ENCODE measurements at places on chromosomes 2 and 18.

GRCh38 chr18:44732599-44732998 lies 51.9 kb downstream of the SETBP1 start:
- DNase-seq: no peak

DNA sequence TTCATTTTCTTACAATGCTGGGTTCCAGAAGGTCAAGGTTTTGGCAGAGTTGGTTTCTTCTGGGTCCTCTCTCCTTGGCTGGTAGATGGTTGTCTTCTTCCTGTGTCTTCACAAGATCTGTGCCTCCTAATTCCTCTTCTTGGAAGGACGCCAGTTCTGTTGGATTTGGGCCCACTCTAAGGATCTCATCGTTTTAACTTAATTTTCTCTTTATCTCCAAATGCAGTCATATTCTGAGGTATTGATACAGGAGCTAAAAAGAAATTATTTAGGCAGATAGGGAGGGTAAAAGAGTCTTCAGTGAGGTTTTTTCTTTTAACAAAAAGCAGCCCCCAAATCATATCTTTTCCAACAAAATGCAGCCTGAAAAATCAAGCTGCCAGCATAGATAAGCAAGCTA lies 998.4 kb downstream of the SOCS6 start:
- no peak for DNase-seq

GRCh38 chr2:69559442-69560146 lies 83.9 kb downstream of the AAK1 start:
- DNase-seq: peak; percentile 41

DNA sequence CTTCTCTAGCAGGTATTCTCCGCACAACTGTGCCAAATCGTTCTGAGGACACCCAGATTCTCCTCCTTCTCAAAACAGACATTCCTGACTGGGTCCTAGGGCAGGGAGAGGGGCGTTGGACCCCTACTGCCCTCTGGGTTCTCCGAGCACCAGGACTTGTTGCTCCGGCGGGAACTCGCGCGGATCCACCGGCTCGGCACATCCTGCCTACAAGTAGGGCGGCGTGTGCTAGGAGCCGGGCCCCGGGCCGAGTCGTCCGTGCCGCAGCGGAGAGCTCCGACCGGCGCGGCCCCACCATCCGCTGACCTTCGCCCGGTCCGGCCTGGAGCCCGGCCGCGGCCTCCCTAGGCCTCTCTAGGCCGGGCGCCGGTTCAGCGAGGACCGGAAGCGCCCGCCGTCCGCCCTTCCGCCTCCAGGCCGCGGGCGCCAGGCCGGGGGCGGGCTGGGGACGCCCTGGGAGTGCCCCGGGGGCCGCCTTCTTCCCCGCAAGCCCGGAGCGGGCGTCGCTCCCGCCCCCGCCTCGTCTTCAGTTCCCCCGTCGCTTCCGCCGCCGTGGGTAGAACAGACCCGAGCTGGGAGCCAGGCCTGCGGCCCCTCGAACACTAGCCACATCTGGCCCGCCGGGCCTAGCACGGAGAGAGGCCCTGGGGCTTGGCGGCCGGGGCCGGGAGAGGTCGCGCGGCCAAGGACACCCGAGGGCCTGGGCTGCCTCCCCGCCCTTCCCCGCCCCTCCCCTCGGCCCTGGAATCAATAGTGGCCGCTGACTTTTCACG lies 7.6 kb upstream of the ONECUT2 start:
- DNase-seq: no peak

DNA sequence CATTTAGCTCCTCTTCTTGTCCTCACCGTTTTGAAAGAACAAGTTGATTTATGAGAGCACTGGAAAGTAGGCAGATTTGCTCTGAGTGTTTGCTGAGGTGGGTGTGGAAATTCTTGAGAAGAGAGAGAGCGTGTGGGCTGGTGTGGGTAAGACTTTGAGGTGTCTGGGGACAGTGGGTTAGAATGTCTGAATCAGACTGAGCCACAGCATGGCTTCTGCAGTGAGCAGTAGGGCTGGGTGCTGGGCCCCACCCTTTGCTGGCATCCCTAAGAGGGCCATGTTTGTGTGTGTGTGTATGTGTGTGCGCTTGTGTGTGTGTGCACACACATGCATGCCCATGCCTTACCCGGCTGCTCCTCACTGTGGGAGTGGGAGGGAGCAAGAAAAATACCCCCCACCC lies 63.7 kb downstream of the COPS8 start:
- DNase-seq: no peak

GRCh38 chr2:81077396-81077795 lies 772.8 kb upstream of the LRRTM1 start:
- no peak for DNase-seq

DNA sequence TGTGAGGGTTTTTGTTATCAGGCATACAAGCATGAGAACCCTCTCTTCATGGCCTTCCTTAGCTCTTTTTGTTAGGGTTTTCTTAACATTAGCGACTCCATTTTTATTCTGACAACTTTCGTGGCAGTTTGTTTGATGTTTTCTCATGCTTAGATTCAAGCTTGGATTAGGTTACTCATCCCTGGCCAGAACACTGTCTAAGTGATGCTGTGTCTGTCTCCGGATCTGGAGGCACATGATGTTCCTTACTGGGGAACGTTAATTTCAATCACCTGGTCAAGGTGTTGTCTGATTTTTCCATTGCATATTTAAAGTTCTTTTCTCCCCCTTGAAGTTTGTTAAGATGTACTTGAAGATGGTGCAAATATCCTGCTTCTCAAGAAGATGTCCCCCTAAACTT lies 40.7 kb downstream of the DYSF start:
- DNase-seq: no peak

DNA sequence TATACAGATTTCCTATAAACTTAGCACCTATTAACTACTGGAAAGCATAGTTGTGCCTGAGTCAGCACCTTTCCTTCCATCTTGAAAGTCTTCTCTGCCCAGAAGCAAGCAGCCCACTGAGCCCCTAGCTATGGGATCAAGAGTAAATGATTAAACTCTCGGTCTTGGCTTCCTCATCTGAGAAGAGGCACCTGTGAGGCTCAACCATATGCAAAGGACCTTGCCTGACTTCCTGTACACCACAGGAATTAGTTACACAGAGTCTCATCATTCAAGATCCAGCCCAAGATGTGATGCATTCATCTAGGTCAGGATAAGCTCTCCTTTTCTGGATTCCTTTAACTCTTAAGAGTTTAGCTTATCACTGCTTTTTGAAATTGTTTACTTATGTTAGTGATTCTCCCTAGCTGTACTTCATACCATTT lies 96.0 kb downstream of the CDH2 start:
- no peak for DNase-seq

DNA sequence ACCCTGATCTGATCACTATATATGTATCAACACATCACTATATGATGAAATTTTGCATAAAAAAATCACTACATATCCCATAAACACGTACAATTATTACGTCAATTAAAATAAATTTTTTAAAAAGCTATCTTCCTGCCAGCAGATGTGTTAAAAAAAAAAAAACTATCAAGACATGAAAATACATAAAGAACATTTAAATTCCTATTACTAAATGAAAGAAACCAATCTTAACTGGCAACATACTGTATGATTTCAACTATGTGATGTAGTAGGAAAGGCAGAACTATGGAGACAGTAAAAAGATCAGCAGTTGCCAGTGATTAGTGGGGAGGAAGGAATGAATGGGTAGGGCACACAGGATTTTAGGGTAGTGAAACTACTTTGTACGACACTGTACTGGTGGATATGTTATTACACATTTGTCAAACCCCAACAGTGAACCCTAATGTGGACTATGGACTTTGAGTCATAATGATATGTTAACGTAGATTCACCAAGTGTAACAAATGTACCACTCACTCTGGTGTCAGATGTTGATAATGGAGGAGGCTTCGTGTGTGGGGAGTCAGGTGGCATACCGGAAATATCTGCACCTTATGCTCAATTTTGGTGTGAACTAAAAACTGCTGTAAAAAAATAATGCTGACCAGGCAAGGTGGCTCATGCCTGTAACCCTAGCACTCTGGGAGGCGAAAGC lies 27.4 kb downstream of the USP34 start:
- DNase-seq: no peak

- no peak for DNase-seq
These were observed 202.3 kb upstream of the KLHL14 start for GRCh38 chr18:32975163-32975436.

DNA sequence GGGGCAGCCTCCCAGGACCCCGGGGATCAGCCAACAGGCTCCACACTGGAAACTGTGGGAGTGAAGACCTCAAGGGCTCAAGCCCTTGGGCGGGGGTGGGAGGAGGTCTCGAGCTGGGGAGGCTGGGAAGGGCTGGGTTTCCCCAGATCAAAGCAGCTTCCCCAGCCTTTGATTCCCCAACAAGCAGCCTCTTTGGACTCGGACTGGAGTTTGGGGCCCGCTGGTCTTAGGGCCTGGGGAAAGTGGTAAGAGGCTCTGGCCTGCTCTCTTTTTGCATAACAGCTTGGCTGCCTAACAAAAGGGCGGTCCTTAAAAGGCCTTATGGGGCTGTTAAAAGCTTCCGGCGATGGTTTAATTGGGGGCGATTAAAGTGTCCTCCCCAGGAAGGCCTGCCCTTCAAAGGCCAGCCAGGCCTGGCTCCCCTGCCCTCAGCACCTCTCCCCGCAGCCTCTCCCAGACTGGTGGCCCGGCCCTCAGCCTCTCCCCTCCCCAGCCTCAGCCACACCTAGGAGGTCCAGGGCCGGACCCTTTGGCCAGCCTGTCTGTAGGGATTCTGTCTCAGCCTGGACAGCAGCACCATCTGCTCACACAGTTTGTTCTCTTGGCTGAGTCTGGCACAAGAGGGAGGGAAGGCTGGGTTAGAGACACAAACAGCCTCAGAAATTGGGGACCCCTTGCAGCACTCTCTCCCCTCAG lies 39.6 kb downstream of the ZFP36L2 start:
- no peak for DNase-seq

DNA sequence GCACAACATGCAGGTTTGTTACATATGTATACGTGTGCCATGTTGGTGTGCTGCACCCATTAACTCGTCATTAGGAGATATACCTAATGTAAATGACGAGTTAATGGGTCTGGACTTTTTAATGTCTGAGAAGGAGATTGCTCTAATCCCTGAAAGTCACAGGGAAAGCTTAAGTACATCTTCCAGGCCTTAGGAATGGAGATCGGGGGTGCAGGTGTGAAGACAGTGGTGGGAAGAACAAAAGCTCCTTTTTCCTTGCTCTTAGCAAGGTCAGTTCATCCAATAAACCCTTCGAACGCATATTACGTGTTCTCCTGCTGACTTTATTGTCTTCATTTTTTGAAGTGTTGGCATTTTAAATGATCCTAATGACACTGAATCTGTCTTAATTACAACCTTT lies 50.8 kb upstream of the LAMA1 start:
- DNase-seq: no peak

GRCh38 chr2:127582863-127583861 lies 47.7 kb downstream of the MYO7B start:
- DNase-seq: no peak

GRCh38 chr2:203744091-203744490 lies 37.7 kb downstream of the CD28 start:
- no peak for DNase-seq

DNA sequence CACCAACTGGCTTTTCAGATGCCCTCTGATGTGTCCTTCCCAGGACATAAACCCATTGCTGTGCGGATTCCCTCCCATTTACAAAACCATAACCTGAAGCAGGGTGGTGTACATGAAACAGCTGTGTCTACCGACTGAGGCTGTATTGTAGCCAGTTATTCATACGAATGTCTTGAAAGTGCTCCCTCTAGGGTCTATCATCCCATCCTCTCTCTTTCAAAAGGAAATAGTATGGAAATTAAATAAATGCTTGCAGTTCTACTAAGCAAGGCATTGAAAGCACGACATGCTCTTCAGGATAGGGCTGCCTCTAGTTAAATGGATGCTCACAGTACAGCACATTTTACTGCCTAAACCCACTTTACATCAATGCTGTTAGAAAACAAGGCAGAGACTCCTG lies 112.2 kb upstream of the PXDN start:
- no peak for DNase-seq
